CD4-positive, alpha-beta T cell treated with Interleukin-4 for 1 hour (primary cell): ENCODE measurements at places on chromosomes 1 and 21.

DNA sequence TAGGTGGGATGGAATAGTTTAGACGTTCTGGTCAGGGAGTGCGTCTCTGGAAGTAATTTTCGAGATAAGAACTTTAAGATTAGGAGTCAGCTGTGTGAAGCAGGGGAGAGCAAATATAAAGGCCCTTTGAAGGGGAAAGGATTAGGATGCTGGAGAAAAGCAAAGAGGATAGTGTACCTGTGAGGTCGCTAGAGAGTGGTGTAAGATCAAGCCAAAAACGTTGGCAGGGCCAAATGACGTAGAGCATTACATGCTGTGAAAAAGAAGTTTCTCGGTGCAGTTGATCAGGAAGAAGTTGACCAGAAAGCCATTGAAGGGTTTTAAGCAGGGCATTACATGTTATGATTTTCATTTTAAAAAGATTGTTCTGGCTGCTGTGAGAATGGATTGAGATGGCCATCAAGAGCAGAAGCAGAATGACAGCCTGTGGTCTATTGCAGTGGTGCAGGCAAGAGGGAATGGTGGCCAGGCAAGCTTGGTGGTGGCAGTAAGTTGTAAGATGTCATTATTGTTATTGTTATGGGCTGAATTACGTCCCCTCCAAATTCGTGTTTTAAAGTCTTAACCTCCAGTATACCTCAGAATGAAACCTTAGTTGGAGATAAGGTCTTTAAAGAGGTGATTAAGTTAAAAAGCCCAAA lies 113.6 kb upstream of the KIF26B start:
- DNase-seq: no peak

DNA sequence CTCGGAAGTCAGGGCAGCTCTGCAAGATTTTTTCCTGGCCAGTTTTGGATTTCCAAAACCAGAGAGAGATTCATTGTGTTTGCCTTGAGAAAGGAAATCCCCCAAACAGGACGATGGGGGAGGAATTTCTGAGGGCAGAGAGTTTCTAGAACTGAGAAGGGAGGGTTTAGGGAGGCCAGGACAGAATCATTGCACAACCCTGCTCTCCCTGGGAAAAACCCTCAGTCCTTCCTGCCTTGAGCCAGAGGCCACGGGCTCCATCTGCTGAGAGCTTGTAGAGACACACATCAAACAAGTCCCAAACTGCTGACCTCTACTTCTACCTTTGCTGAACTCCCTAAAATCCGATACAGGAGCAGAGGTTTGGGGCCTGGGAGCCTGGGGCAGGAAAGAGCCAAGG lies 99.7 kb downstream of the NMNAT2 start:
- DNase-seq: no peak

DNA sequence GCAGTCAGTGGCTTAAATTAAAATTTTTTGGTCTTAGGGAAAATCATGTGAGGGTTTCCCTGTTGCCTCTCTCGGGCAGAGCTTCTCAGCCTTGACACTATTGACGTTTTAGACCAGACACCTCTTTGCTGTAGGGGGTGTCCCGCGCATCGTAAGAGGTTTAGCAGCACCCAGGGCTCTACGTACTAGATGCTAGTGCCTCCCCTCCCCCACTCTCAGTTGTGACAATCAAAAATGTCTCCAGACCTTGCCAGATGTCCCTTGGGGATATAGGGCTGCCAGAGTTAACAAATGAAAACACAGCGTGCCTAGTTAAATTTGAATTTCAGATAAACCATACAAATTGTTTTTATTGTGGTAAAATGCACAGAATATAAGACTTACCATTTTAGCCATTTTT lies 293.3 kb downstream of the DISC1 start:
- peak; percentile 54 for DNase-seq

GRCh38 chr1:201511941-201512539 lies 5.1 kb upstream of the CSRP1 start:
- no peak for DNase-seq

DNA sequence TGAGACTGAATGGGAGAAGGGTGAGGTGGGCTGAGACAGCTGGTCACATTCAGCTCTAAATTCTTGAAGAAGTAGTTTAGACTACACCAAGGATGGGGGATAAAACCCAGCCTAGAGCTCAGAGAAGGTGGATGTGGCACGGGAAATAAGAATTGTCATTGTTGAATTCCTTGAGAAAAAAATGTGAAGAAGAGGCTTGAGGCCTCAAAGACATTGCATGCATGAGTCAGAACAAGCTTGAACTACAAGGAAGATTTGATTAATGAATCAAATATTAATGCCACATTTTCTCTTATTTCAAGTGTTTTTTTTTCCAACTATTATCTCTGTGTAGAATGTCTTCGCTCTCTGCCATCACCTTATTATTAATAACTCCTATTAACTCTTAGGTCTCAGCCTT lies 58.9 kb downstream of the MAP3K7CL start:
- DNase-seq: no peak

DNA sequence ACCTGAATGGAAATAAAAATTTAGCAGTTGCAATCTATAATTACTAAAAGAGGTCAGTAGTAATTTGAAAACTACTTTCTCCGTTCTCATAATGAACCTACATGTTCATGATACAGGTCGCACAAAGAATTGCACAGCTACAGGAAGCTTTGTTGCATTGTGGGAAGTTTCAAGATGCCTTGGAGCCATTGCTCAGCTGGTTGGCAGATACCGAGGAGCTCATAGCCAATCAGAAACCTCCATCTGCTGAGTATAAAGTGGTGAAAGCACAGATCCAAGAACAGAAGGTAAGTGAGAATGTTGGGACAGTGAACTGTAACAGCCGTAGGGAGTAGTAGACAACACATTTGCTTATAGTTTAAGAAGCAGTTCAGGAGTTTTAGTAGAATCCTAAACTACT lies 68.8 kb upstream of the BMP8A start:
- DNase-seq: no peak

GRCh38 chr1:14168326-14169063 lies 430.0 kb upstream of the KAZN start:
- no peak for DNase-seq

DNA sequence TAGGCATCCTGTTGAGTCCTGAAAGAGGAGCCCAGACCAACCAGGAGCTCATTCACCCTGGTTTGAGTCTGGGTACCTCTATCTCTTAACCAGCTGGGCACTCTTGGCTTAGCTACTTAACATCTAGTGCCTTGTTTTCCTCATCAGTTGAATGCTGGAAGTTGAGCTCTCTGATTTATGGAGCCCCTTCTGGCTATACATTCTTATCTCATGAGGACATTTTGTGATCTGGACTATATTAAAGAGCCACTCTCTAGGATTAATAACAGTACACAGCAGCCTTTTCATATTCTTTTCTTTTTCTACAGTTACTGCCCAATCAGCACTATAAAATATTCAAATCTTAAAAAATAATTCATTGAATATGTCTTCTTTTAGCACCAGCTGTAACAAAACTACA lies 296.9 kb upstream of the RUNX1 start:
- no peak for DNase-seq

DNA sequence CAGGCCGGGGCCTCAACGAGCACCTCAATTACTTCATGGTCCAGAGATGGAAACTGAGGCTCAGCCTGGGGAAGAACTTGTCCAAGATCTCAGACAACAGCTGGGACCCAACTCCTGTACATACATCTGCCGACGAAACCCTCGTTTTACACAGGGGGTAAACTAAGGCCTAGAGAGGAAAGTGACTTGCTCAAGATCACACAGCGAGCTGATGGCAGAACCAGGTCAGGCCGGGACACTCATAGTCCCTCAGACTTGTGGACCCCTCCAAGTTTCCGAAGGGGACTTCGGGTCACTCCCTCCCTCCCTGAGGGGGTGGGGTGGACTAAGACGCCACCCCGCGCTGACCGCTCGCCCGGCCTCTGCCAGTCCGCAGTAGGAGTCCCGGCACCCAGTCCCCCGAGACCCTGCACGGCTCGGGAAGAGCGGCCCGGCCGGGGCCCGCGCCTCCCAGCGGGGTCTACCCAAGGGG lies 430 bp downstream of the WASF2 start:
- no peak for DNase-seq

DNA sequence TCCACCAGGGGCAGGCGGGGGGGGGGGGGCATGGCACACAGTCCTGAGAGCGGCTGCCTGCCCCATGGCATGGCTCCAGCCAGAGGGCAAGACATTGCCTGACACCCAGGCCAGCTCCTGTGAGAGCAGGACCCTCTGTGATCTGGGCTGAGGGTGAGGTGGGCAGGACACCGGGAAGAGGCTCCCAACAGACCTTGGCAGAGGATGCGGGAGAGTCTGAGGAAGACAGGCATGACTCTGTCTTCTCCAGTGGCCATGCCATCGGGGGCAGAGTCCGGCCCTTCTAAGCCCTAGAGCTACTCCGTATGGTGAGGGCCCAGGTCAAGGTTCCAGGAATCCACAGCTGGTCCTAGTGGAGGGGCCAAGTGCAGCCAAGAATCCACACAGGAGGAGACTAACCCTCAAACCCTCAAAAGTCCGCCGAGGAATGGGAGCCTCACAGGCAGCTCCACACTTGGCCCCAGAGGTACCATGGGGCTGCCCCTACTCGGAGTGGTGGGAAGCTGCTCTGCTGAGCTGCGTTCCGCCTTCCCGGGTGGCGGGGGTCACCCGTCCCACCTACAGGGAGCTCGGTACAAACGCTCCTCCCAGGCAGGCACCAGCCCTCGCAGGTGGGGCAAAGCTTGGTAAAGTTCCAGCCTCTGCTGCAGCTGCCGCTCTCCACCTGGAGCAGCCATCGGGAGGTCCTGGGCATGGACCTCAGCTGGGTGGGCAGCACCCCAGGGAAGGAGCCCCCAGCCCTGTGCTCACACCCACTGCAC lies 6.5 kb downstream of the ACTRT2 start:
- DNase-seq: no peak

GRCh38 chr1:22043198-22043769 lies 9.2 kb upstream of the CDC42 start:
- DNase-seq: no peak

DNA sequence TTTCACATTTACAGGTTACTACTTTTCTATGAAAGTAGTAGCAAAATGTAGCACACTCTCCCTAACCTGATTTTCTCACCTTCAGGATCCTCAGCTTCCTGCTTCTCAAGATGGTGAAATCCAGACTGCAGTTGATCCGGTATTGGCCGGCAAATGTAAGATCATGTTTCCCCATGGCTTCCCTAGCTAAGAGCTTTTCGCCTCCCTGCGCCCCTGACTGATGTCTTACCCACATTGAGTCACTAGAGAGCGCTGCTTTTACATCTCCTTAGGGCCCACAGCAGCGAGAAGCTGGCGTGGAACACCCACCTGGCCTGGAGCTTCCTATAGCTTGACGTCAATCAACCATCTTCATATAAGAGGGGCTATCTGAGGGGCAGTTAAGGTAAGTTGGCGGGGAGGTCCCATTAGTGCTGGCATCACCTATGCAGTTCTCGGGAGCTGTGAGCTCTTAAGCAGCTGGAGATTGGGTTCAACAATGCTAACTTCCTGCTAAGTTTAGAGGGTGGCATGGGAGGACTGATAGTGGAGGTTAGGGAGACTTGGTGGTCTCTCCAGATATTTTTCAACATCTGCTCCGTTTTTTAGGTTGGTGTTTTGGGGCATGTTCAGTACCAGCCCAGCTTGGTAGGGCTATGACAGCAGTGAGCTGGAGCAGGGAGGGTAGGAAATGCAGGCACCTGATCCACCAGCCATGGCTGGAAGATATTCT lies 5.5 kb downstream of the PTPN7 start:
- DNase-seq: peak; percentile 71

DNA sequence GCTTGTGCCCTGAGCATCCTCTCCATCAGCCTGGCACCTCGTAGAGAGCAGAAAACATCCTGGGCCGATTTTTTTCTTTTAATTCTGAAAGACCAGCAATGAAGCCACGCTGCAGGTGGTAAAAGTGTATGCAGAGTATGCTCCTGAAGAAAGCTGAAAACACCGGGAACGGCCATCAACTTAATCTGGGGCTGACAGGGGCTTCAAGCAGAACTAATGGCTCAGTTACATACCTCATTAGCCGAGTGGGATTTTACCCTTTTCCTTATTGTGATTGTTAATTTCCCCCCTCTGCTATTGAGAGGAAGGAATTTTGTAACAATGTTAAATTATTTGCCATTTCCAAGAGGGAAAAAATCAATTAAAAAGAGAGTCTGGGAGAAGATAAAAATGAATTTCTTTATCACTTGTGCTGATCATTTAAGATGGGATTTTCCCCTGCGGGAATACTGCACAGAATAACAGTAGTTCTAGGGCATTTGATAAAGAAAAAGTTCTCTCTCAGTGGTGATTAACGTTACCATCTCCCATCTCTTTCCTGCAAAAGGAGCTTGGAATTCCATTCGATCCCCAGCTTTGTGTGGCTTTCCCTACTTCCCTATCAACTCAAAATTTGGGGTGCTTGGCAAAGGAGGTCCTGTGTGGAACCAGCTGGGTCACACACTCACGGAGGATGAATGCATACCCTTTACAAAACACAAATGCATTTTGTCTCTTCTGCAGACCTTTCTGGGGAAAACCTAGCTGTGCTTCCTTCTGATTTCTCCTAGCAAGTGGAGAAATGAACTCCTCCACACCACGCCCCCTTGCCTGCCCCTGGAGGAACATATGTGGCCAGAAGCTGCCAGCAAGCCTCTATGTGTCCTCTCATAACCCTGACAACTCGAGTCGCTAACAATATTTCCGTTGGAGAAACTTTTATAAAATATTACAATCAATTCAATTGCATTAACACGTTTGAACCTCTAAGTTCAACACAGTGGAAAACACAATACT lies 70.9 kb downstream of the RRAGC start:
- no peak for DNase-seq

DNA sequence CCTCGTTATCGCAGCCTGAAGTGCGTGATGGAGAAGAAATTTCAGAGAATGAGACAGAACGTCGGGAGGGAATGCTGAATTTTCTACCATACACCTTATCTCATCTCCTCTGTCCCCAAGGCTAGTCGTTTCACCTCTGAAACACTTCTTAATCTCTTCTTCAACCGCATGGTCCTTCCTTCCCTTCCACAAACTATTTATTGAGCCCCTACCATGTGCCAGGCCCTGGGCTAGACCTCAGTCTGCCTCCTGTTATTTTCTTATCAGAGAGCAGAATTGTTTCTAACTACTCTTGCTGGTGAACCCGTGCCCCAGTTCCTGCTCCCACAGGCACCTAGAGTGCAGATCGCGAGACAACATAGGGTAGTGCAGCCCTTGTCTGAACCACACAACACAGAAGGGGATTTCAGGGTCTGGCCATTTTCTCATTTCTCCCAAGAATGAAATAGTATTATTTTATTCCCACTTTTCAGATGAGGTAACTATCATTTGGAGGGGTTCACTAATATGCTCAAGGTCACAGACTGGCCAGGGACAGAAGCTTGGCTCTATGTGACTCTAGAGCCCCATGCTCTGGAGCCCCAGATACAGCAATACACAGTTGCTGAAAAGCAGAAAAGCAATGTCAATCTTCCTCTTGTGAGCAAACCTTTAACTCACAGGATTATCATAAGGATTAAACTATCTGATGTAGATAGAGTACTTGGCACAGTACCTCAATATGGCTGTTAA lies 598 bp upstream of the ADIPOR1 start:
- DNase-seq: no peak

DNA sequence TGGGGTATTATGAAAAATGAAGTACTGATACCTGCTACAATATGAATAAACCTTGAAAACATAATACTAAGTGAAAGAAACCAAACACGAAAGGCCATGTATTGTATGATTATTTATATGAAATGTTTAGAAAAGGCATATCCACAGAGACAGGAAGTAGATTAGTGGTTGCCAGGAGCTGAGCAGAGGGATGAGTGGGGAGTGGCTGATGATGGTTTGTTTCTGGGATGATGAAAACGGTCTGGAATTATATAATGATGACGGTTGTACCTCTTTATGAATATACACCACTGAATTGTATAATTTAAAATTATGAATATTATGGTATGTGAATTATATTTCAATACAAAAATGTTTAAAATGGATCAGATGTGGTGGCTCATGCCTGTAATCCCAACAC lies 63.8 kb upstream of the MPC2 start:
- DNase-seq: no peak
